Activated CD8-positive, alpha-beta T cell treated with anti-CD3 and anti-CD28 coated beads, Interleukin-2, amount 10 ng/mL, durations not matched to agents 7 days and 5 days (primary cell): ENCODE measurements at places on chromosomes 3 and 15. TPM values are rescaled to one million over a fixed set of nuclear protein-coding genes. Genes with fewer than 3 reads are reported as not detected.

- no peak for DNase-seq
Measured at GRCh38 chr15:48823237-48823636, 12.4 kb upstream of the CEP152 start.

Gene RETNLB
- not detected for total RNA-seq

- no peak for DNase-seq
Measured at GRCh38 chr15:78140292-78140691, 8.9 kb upstream of the IDH3A start.

- DNase-seq: no peak
Measured at GRCh38 chr3:13313813-13314212, 106.3 kb downstream of the NUP210 start.

Gene IFT122
- 22.3 TPM for total RNA-seq

GRCh38 chr3:10553591-10554235 lies 48.3 kb upstream of the ATP2B2 start:
- peak; percentile 17 for DNase-seq

Gene LRTM1
- not detected for total RNA-seq

- DNase-seq: no peak
Measured at GRCh38 chr3:101634591-101635196, 42.2 kb downstream of the ZBTB11 start.

Gene TM4SF18
- total RNA-seq: not detected

Gene FEZF2
- not detected for total RNA-seq

Gene P4HTM
- total RNA-seq: 39.6 TPM

DNA sequence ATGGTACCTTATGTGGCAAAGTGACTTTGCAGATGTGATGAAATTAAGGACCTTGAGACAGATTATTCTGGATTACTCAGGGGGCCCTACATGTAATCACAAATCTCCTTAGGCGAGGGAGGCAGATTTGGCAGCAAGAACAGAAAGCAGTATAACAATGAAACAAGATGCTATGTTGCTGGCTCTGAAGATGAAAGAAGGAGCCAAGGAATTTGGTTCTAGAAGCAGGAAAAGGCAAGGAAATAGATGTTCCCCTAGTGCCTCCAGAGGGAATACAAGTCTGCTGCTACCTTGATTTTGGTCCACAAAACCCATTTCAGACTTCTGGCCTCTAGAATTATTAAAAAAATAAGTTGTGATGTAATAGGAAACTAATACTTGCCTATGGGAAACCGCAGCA lies 64.5 kb downstream of the PIK3R4 start:
- DNase-seq: no peak

Gene TEX55
- total RNA-seq: not detected

DNA sequence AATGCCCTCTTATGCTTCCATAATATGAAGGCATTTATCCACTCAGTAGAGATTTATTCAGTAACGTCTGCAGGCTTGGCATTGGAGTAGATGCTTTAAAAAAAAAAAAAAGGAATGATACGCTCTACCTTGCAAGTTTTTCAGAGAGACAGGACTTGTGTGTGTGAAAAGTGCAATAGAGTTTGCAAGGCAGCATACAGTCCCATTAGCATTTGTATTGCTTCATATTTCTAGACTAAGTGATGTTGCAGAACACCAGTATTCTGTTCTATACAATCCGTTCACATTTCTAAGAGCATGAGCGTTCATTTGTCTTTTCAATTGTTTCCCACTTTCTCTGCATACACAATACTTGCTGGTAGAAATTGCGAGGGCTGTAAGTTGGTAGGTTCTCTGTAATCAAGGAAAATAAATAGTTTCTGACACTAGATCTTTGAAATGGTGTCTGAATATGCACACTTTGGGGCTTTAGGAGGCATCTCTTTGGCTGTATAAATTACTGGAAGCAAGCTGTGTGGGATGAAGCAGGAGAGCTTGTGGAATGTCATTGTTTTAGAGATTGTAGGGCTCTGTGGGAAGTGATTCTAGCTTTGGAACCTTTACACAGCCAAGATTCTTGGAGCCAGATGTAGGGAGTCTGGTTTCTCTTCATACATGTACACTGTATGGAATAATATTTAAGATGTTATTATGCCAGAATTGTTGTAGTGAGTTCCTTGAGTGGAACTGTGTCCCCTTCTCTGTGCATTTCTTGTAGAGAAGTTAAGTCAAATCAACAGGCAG lies 262.7 kb downstream of the FEZF2 start:
- no peak for DNase-seq

- DNase-seq: no peak
Measured at GRCh38 chr3:48894516-48894915, 4.2 kb downstream of the SLC25A20 start.

DNA sequence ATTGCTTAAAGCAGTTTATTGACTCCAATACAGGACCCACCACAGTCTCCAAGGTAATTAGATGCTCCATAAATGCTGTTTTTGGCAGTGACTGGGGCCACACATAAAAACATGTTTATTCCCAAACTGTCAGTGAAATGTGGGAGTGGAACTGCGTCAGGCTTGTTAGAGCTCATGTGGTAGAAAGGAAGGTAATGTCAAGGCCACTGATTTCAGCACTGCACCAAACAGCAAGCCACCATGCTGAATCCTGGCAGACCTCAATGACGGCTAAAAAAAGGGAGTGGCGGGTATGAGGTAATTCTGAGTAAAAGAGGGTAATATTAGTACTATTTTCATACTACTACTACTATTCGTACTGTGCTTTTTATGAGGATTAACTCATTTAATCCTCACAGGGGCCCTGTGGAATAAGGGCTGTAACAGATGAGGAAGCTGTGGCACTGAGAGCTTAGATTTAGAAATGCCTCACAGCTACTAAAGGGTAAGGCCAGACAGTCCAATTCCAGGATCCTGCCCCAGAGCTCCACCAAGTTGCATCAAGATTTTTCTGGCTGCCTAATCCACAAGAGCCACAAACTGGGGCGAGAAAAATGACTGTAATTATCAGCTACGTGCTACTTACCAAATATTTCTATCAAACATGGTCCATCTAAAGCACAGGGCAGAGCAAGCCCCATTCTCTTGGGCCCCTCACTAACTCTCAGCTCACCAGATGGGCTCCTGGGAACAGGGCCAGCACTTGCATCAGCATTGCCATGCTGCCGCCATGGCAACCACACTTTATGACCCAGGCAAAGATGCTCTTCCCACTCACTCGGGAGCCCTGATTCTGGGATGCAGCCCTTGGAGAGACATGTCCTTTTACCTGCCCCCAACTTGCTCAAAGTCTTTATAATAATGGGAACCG lies 83.6 kb upstream of the SPATA12 start:
- DNase-seq: no peak

DNA sequence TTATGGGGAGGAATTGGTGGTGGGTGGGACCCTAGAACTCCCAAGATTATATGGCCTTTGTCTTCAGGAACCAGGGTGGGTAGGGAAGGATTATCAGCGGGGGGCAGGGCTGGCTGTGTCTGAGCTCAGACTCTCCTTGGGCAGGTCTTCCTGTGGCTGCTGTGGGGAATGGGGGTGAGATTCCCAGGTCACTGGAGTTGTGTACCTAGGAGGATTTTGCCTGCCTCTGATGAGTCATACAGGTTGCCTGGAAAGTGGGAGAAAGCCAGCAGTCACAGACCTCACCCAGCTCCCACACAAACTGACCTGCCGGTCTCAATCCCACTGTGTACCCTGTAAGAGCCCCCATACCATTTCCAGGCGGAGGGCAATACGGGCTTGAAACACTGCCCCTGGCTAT lies 209.9 kb upstream of the CNTN3 start:
- DNase-seq: no peak

Gene TMOD2
- total RNA-seq: 12.5 TPM

Gene LRRC2
- 0.11 TPM for total RNA-seq

DNA sequence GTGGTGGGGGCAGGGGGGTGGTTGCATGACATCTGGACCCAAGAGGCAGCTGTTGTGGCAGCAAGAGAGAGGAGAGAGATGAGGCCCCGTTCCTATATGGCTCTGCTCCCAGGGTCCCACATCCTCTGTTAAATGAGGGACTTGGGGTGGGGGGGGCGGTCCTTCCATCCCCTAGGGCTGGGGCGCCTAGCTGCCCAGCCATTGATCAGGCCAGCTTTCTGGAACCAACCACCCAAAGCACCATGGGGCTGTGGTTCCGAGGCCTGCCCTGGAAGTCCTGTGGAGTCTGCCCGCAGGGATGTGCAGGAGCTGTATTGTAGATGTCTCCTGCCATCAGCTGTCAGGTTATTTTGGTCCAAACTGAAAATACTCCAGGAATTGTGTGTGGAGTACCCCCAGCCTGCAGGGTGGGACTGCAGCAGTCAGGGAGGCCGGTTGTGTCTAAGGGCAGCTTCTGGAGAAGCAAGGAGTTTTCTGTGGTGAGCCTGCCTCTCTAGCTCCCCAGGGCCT lies 5.2 kb downstream of the FURIN start:
- no peak for DNase-seq

DNA sequence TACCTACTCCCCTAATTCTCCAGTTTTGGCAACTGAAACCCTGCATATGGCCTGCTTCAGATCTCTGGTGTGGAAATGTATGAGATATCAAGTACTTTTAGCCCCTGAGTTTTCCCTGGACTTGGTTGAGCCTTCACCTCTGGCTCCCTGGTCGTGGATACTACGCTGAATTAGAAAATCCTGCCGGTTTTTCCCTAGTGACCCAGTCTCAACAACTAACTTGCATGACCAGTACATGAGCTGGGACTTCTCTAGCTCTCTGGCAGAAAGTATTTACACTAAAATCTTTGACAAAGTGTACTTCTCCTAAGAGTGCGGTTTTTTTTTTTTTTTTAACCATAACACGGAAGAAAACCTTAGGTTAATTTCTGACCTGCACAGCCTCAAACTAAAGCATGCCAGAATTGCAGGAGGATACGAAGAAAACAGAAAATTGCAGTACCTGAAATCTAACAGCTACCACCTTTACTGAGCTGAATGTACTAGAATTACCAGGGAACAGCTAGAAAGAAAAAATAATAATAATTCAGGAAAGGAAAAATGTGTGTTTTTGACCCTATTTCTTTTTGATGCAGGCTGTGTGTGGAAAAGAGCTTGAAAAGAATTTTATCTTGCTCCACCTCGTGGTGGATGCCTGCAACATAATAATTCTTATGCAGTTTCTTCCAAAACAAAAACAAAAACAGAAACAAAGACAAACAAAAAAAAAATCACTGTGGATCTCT lies 165.6 kb downstream of the GMNC start:
- DNase-seq: no peak

- no peak for DNase-seq
Measured at GRCh38 chr15:52727815-52728214, 48.6 kb upstream of the ATOSA start.

Gene FSTL1
- 0.50 TPM for total RNA-seq

GRCh38 chr3:167113035-167113830 lies 266.9 kb downstream of the ZBBX start:
- DNase-seq: no peak

Gene SCAMP5
- total RNA-seq: 1.1 TPM

Gene CHL1
- total RNA-seq: not detected

Gene LNP1
- 1.4 TPM for total RNA-seq

- peak; percentile 68 for DNase-seq
Measured at GRCh38 chr15:78167227-78167888, 18.2 kb downstream of the IDH3A start.

GRCh38 chr15:64738226-64739095 lies 36.9 kb downstream of the RBPMS2 start:
- DNase-seq: no peak

DNA sequence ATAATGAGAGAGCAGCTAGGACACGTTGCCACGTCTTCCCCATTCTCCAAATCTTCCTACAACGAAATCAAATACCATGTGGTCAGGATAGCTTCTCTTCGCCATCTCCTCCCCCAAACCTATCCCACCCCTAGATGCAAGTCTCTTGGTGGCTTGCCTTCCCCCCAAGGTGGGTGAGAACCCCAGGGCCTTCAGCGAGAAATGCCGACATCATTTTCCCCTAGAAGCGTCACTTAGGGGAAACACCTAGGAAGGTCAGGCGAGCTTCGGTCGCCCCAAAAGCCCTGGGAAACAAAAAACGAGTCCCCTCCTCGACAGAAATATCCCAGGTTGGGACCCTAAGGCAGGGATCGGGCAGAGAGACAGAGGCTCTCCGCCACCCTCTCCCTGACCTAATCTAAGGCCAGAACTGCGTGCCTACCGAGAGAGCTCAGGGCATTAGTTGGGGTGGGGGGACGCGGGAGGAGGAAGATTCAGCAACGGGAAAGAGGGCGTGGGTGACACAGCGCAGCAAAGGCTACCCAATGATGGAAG lies 502 bp downstream of the DPH3 start:
- no peak for DNase-seq

DNA sequence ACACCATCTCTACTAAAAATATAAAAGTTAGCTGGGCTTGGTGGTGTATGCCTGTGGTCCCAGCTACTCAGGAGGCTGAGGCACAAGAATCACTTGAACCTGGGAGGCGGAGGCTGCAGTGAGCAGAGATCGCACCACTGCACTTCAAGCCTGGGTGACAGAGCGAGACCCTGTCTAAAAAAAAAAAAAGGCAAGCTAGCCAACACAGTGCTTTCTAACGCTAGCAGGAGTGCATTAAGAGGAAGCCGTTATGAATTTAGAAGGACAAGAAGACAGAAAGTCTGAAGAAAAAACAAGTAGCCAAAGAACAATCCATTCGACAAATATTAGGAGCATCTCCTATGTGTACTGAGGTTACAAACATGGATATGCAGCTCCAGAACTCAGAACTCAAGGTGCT lies 28.6 kb downstream of the BHLHE40 start:
- DNase-seq: no peak

DNA sequence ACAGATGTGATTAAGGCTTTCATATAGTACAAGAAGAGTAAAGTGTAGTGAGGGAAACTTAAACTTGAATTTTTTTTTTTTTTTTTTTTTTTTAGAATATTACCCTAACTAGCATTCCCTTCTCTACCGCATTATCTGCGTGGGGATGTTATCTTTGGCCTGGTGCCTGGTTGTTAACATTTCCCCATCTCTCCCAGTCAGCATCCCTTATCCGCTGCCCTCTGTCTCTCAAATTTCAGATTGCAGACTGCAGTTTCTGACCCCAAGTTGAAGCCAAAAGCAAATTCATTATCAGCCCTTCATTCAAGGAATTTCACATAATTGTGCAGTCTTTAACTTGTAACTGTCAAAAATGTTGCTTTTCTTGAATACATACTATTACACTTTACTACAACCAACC lies 353.0 kb downstream of the PLOD2 start:
- no peak for DNase-seq

Gene GOLGA8N
- total RNA-seq: 32.0 TPM

Gene CLDN1
- not detected for total RNA-seq

GRCh38 chr3:58722561-58722960 lies 56.0 kb upstream of the FAM3D start:
- no peak for DNase-seq

GRCh38 chr3:147373301-147373700 lies 33.0 kb downstream of the ZIC4 start:
- no peak for DNase-seq

- no peak for DNase-seq
Measured at GRCh38 chr3:16987141-16987540, 102.4 kb downstream of the PLCL2 start.

- no peak for DNase-seq
Measured at GRCh38 chr3:148075771-148076716, 621.7 kb upstream of the AGTR1 start.

Gene A4GNT
- total RNA-seq: not detected

Gene IQCF5
- not detected for total RNA-seq

Gene OIP5
- 22.8 TPM for total RNA-seq

GRCh38 chr3:27993051-27993450 lies 248.4 kb upstream of the CMC1 start:
- no peak for DNase-seq

Gene ZNF80
- total RNA-seq: 0.89 TPM
